ENCODE measurements at places on chromosomes 3 and 15.

DNA sequence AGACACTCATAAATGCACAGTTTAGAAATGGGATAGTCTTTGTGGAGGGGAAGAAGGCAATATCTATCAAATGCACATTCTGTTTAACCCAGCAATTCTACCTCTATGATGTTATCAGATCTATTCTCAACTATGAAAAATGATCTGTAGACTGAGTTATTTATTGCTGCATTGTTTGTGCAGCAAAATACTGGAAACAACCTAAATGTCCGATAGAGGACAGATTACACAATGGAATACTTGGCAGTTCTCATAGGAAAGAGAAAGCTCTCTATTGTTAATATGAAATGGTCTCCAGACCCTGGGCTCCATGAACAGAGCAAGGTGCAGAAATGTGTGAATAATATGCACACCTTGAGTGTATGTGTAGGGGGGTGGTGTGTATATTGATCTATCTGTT is 49.0 kb upstream of the SELENOK start:
- no peak for DNase-seq

DNA sequence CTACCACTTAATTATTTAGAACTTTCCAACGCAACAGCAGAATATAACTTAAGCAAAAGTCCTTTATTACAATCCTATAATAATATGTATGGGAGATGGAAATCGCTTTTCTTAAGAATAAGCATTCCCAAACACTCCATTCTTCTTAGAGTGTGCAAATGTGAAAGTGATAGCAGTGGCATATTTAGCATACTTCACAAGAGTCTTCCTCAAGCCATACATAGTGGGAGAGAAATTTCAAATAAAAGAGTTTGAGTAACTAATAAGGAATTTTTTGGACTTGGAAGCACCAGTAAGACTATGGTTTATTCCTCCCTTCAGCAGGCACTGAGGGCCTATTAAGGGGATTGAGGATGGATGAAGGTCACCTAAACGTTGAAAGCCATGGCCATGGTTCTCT is 22.1 kb upstream of the BNC1 start:
- DNase-seq = no peak

GRCh38 chr15:68341760-68342725 is 64.5 kb downstream of the FEM1B start:
- peak; percentile 67 for DNase-seq

- no peak for DNase-seq
Observed at GRCh38 chr15:61112231-61112630, 116.9 kb downstream of the RORA start.

- no peak for DNase-seq
Observed at GRCh38 chr3:45939341-45939771, 3.9 kb upstream of the CXCR6 start.

DNA sequence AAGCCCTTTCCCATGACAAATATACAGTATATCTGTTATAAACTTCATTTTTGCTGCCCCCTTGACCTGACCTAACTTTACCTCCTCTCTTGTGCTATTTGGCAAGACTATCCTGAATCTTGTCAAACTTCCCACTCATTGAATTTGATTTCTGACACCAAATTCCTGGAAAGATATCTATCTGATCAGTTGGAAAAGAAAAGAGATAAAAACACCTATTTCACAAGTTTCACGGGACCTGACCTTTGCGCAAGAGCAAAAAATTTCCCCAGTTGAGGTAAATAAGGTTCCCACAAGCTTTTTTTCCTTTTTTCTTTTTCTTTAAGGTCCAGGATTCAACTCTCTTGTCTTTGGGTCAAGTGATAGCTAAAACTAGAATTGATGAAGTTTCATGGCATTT is 189.2 kb upstream of the LPP start:
- DNase-seq = no peak

- no peak for DNase-seq
Observed at GRCh38 chr3:195241592-195242355, 29.2 kb downstream of the XXYLT1 start.

- peak; percentile 11 for DNase-seq
Observed at GRCh38 chr15:94164202-94164807, 67.1 kb upstream of the MCTP2 start.
